Stimulated activated CD8-positive, alpha-beta memory T cell treated with anti-CD3 and anti-CD28 coated beads, Interleukin-7, amount 100 ng/mL, for 4 hours (primary cell): ENCODE measurements at places on chromosomes 2 and 18.

- DNase-seq = no peak
Measured at GRCh38 chr2:128358941-128359731, 40.5 kb upstream of the HS6ST1 start.

GRCh38 chr2:8855010-8855409, 17.6 kb upstream of the KIDINS220 start:
- no peak for DNase-seq

GRCh38 chr2:73228631-73229030, 4.4 kb downstream of the PRADC1 start:
- no peak for DNase-seq

DNA sequence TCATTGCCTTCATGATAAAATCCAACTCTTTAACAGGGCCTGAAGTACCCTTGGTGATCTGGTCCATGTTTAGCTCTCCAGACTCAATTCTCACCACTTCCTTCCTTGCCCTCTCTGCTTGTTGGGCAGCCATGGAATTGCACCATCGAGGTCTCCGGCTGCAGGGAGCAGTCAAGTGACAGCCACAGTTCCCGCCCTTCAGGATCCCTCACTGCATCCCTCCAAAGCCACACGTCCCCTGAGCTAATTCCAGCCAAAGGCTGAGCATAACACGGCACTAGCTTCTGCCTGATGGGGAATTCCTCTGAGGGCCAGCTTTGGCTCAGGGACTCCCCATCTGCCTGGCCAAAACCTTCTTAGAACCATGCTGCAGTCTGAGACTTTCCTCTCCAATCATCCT, 47.4 kb upstream of the SLC1A4 start:
- DNase-seq = no peak

DNA sequence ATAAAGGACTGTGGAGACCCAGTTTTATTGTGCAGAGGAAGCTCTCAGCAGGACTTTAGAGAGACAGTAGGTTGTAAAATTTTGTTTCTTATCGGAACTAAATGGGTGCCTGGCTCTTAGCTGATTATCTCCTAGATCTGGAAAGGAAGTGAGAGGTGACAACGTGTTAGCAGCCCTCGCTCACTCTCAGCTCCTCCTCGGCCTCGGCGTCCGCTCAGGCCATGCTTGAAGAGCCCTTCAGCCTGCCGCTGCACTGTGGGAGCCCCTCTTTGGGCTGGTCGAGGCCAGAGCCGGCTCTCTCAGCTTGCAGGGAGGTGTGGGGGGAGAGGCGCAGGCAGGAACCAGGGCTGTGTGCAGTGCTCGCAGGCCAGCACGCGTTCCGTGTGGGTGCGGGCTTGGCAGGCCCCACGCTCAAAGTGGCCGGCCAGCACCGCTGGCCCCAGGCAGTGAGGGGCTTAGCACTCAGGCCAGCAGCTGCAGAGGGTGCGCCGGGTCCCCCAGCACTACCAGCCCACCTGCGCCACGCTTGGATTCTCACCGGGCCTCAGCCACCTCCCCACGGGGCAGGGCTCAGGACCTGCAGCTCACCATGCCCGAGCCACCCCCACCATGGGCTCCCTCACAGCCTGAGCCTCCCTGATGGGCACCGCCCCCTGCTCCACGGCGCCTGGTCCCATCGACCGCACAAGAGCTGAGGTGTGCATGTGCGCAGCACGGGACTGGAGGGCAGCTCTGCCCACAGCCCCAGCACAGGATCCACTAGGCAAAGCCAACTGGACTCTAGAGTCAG, 4.6 kb upstream of the MFF start:
- DNase-seq = no peak

GRCh38 chr2:100935372-100935752, 66.7 kb upstream of the RPL31 start:
- DNase-seq = no peak

- no peak for DNase-seq
Measured at GRCh38 chr18:75464356-75464755, 36.9 kb upstream of the SMIM21 start.

DNA sequence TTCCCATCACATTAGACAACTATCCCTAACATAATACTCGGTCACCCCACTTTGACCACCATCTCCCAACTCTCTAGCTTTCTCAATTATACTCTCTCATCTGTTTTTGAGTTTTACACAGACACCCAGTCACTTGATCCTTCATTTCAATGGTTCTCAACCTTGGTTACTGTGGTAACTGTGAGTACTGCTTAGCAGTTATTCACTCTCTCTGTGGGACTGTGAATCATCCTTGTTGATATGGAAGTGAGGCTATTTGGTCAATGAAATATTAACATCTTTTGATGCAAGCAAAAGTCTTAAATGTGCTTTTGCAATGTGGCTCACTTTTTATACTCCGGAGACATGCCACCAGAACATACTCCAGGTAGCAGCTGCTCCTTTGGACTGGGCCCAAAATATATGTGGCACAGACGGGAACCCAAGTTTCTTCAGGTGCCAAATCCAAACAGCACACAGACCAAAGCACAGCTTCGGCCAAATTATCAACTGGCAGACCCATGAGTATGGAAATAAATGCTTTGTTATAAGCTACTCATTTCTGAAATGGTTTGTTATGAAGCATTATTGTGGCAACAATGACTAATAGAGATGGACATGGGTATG, 75.0 kb upstream of the SLC25A52 start:
- no peak for DNase-seq

DNA sequence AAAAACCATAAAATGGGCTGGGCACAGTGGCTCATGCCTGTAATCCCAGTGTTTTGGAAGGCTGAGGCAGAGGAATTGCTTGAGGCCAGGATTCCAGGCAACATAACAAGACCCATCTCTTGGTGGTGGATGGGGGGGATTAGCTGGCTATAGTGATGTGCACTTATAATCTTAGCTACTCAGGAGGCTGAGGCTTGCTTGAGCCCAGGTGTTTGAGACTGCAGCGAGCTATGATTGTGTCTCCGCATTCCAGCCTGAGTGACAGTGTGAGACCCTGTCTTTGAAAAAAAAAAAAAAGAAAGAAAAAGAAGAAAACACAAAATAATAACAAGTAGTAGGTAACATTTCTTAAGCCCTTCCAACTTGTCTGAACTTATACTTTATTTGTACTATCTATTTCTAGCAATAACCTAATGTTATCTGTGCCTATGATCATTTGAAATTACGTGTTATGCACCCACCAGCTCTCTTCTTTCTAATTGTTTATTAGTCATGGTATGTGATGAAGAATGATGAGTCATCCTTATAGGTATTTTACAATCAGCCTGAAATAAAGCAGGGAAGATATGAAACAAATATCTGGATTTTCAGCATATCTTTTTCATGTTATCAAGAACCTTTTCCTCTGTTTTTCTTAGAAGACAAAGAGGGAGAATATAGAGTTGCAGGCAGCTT, 129.3 kb upstream of the UNC80 start:
- DNase-seq = no peak

- DNase-seq = peak; percentile 26
Measured at GRCh38 chr18:44887227-44887631, 206.5 kb downstream of the SETBP1 start.

GRCh38 chr18:55376387-55376786, 211.6 kb downstream of the TCF4 start:
- DNase-seq = no peak

- DNase-seq = no peak
Measured at GRCh38 chr2:151833984-151834383, 5.8 kb upstream of the ARL5A start.

- peak; percentile 22 for DNase-seq
Measured at GRCh38 chr2:44392338-44392943, 30.7 kb downstream of the CAMKMT start.

GRCh38 chr2:17709897-17710296, 43.7 kb downstream of the SMC6 start:
- no peak for DNase-seq

GRCh38 chr2:207825978-207826377, 56.3 kb upstream of the FZD5 start:
- no peak for DNase-seq

DNA sequence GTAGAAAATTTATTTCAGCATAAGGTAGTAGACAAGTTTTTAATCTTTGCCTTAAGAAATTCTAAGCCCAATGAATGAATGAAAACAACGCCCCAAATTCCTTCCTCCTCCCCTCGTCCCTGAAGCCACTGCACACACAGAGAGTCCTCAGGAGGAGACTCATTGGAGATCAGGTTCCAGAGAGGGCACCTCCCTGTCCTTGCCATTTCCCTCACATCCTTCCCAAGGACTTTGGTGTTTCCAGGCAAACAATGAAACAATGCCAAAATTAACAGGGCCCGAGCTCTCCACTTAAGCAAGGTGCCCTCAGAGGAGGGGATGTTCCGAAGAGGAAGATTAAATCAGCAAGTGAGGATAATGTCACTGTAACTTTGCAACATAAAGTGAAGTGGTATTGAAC, 240.7 kb downstream of the DCDC2C start:
- no peak for DNase-seq

DNA sequence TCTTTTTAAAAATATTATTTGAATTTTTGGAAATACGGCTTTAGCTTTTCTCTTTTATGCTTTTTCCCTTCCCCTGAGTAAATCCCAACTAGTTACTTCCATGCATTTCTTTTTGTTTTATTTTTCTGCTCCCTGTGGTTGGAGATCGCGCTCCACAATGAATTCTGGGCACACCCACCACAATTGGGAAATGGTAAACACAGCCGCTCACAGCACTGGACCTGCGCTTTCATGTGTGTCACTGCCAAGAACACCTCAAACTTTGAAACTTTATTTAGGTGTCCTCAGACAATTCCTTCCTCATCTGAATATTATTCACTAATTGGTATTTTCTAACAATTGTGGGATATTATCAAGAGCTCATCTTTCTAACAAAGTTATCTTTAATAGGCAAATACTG, 82.8 kb upstream of the TMEM18 start:
- DNase-seq = no peak

GRCh38 chr2:119940856-119941255, 72.0 kb upstream of the EPB41L5 start:
- DNase-seq = no peak

DNA sequence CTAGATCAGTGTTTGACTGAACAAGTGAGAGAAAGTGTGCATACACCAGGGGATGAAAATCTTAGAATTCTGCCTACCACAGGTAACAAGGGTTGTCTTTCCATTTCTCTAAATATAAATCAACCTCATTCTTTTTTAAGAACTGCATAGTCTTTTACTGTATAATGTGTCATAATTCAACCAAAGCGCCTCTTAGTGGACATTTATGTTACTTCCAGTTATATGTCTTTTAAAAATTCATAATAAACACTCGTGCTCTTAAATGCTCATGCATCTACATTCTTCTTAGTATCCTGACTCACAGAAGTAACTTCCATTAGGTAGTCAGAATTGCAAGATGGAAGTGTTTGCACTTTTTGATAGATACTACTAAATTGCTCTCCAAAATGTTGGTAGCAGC, 76.2 kb downstream of the CHRNA1 start:
- no peak for DNase-seq

GRCh38 chr2:72719416-72719815, 106.4 kb downstream of the EXOC6B start:
- no peak for DNase-seq

DNA sequence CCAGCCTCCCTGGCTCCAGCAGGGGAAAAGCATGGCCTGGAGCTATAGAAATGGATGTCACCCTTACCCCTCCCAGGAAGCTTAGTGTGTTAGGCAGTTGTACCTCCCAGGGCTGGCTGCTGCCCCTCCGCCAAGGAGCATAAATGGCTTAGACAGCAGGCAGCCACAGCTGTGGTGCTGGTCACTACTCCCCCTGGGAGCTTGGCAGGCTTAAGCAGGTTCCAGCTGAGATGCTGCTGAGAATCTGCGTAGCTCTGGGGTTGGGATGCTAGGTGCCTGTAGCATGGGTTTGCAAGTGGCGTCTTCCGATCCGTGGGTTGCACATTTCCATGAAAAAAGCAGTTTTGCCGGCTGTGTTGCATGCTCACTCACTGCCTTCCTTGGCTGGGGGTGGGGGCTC, 369.7 kb downstream of the CTNNA2 start:
- no peak for DNase-seq

- DNase-seq = no peak
Measured at GRCh38 chr2:160934263-160934662, 226.0 kb upstream of the TANK start.

DNA sequence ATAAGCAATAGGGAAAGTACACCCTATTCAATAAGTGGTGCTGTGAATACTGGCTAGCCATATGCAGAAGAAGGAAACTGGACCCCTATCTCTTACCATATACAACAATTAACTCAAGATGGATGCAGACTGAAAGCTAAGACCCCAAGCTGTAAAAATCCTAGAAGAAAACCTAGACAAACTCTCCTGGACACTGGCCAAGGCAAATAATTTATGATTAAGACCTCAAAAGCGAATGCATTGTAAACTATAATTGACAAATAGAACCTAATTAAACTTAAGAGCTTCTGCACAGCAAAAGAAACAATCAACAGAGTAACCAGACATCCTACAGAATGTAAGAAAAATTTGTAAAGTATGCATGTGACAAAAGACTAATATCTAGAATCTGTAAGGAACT, 41.1 kb upstream of the ASXL3 start:
- DNase-seq = no peak

GRCh38 chr18:4906856-4907255, 290.2 kb downstream of the AKAIN1 start:
- DNase-seq = no peak

GRCh38 chr2:169623235-169623634, 39.1 kb downstream of the PPIG start:
- DNase-seq = no peak

DNA sequence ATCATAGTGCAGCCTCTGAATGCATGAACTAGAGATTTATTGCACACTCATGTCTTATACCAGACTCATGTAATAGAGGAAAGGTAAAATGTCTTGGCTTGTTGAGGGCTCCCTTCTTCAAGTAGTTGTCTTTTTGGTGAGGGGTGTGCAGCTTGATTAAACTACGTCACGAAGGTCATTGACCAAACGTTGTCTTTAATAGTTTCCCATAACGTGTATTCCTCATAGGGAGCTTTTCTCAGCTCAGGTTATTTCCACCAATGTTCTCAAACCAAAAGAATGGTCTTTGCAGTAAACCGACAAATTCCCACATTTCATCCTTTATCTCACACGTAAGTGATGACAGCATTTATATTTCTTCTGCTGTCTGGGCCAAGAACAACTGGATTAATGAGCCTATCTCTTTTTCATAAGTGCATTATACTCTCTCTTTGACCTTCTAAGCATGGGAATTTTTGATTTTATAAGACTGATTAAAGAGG, 547.7 kb upstream of the ZEB2 start:
- no peak for DNase-seq

DNA sequence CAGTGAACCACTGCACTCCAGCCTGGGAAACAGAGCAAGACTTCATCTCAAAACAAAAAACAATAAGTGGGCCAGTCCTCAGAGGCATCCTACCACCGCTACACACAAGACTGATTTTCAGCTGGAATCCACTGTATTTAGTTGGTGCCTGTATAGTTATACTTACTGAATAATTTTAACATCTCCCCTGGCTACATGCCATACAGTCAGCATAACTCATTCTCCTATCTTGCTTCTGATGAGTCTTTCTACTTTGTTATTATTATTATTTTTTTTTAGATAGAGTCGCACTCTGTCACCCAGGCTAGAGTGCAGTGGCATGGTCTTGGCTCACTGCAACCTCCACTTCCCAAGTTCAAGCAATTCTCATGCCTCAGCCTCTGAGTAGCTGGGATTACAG, 19.9 kb upstream of the CAB39 start:
- DNase-seq = no peak

- DNase-seq = no peak
Measured at GRCh38 chr2:227377467-227378351, 1.4 kb downstream of the TM4SF20 start.
